ENCODE measurements at places on chromosomes 7 and 10.
A peak's percentile ranks its signal among the peaks of the same experiment; 100 is the strongest.

DNA sequence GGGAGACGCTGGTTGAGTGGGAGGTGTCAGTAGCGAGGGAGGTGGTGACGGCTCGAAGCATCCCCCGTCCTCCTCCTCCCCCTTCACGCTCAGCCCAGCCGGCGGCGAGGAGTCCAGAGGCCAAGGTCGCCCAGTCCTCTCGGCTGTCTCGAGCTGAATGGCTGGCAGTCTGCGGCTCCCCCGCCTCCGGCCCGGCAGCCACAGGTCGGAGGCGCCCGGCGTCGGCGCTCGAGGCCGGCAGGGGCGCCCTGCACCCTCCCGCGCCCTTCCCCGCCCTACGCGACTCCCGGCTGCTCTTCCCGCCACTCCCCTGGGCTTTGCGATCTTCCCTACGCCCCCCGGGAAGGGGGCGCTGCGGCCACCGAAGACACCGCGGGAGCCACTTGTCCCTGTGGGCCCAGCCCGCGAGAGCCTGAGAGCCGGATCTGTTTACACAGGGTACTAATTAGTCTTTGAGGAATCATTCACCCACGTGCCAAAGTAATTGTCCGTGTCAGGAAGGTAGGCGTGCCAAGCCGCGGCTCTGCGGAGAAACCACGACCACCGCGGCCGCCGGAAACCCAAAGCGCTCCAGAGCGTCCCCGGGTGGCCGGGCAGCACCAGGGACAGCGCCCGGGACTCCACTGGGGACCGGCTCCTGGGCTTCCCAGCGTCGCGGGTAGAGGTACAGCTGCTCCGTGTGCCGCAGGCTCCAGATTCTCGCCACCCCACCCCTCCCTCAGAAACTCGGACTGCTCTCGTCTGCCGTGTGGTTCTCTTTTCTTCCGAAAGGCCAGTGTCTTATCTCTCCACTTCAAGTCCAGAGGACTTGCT, at the start of gene NXPH1:
TSS of gene NXPH1 (plus strand) at position 133 of the 813 bp plus-strand sequence.
- peak; percentile 80 for DNase-seq

GRCh38 chr7:30467271-30467670, 11.3 kb downstream of the NOD1 start:
- DNase-seq, result no peak

- DNase-seq, result no peak
These were observed 84.1 kb downstream of the PTPRE start for GRCh38 chr10:127990846-127991542.

DNA sequence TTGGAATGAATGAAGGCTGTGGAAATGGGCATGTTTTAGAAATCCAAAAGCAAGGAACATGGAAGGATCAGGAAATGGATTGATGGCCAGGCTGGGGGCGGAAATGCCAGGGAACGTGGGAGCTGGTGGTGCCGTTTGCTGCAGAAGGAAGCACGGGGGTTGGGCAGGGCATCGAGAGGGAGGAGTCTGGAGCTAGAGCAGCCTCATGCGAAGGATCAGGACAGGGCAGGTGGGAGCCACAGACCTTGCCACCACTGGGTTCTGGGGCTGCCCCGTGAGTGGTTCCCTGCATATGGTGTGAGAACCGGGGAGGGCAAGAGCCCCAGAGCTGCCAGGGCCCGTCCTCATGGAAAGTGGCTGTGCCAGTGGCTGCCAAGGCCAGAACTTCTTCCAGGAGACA, 193.8 kb upstream of the ZNF32 start:
- no peak for DNase-seq

- no peak for DNase-seq
These were observed 609.6 kb downstream of the PARD3 start for GRCh38 chr10:34205452-34205851.

DNA sequence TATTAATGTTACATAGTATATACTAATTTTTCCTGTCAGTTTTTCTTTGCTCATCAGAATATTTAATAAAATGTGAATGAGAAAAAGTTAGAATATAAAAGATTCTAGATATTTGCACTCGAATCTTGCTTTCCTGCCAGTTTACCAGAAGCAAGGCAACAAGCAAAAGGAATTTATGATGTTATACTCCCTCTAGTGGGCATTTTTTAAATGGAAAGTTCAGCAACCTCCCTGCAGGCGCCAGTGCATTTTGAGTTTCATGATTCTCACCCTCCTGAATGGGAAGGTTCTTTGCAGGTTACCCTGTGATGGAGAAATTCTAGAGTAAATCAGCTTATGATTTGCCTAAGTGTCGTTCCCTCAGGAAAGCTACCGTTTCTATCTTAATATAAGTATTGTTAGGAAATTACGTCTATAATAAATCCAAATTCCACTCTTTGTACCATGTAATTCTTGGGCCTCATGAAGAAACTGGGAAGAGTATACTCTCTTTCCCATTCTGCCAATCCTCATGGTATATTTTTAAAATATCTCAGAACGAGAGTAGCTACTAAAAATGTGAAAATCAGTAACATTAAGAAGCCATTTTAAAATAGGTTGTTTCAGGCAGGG, 350.0 kb downstream of the CRPPA start:
- peak; percentile 15 for DNase-seq

DNA sequence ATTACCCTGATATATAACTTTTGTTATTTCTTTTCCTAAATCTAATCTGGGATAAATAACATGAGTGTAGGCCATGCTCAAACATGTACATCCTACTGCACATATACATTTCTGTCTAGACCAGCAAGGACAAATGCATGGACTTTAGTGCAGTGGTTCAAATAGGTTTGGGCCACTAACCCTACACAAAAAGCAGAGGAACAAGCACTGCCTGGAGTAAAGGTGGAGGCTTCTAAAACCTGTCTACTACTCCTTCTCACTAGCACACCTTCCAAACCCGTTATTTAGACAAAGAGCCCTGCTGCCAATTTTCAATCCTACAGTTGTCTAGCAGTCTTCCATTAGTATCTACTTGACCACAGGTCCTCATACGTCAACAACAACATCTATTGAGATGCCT, 34.8 kb downstream of the SGCE start:
- no peak for DNase-seq

GRCh38 chr7:8084836-8085235, 116.2 kb downstream of the GLCCI1 start:
- no peak for DNase-seq

DNA sequence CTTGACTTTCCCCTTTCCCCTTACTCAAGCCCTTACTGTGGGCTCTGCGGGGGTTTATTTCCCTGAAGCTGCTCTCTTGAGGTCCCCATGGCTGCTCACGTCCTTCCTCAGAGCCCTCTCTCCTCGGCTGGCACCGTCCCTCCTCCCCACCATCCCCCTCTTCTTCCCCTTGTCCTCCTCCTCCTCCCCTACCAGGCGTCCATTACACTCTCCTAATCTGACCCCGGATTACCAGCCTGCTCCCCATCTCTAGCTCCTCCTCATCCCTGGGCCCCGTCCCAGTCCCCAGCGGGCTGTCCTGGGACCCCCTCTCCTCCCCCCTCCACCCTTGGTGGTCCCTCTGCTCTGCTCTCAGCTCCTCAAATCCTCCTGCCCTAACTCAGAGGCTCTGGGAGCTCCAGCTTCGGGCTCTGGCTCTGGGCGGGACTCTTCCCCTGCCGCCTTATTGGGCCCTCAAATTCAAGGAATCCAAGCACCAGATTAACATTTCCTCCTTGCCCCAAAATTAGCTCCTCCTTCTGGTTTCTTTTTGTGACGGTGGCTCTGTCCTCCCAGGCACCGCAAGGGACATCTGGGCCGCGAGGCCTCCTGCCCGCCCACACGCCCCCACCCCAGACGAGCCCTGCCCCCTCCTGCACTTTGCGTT, 48.5 kb upstream of the LEP start:
- DNase-seq, result no peak

DNA sequence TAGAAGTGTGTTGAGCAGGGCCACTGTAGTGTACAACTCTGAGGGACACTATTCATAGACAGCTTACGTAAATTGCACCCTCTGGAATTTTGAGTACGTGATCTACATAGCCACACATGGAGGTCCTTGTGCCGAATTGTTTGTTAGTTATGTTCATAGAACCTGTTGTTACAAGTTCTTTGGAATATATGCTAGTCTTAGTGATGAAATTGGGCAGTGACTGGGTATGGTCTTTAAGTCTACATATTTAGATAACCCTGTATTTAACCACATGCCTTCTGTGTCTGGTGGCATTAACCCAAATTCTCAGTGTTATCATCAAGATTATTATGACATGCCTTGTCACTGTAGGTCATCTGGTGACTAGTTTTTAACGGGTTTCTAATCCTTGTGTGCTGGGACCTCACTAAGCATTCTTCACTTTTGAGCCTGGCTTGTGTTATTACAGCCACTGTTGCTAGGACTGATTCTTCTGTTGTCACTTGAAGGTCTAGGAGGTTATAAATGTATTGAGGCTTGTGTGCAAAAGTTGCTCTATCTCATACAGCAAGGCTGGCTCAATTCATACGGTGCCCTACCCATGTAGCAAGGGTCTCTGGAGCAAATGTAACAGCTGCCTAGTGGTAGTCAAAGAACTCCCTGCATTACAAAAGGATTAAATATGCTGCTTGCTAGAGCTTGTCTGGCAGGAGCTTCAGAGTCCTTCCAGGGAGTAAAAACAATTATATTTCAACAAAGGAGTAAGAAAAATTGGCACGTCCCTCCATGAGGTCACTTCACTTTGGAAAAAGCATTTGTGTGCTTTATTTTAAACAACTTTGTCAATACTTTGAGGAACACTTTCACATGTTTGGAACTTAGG, 65.4 kb downstream of the CDK14 start:
- DNase-seq, result no peak

GRCh38 chr7:156560075-156560474, 80.5 kb upstream of the RNF32 start:
- DNase-seq, result peak; percentile 37

DNA sequence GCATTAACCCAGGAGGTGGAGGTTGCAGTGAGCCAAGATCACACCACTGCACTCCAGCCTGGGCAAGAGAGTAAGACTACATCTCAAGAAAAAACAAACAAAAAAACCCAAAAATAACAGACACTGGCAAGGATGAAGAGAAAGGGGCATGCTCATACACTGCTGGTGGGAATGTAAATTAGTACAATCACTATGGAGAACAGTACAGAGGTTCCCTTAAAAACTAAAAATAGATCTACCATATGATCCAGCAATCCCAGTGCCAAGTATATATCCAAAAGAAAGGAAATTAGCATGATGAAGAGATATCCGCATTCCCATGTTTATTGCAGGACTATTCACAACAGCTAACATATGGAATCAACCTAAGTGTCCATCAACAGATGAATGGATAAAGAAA, 66.4 kb upstream of the PLA2G12B start:
- no peak for DNase-seq

DNA sequence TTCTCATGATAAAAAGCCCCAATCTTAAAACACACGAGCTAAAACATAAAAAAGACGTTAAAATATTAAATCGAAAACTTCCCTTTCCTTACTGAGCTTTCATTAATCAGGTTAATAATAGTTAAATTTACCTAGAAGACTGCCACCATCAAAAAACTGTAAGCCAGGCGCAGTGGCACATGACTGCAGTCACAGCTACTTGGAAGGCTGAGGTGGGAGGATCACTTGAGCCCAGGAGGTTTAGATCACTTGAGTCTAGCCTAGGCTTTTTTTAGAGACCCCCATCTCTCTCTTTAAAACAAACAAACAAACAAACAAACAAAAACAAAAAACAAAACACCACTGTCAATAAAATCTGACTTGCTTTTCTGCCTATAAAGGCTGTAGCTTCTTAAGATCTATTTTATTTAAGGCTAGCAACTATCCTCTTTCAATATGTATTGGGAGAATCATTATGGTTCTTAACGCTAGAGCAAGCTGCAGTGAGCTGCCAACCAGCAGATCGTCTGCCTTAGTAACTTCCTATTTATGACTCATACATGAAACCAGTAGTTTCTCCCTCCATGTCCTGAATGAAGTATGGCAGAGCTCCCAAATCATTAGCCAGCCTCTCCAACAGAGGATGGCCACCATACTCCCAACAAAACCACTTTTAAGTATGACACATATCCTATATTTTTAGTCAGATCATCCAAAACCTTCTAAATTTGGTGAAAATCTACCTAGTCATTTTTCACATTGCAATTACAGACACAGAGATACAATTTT, 163.7 kb downstream of the SRPK2 start:
- no peak for DNase-seq

DNA sequence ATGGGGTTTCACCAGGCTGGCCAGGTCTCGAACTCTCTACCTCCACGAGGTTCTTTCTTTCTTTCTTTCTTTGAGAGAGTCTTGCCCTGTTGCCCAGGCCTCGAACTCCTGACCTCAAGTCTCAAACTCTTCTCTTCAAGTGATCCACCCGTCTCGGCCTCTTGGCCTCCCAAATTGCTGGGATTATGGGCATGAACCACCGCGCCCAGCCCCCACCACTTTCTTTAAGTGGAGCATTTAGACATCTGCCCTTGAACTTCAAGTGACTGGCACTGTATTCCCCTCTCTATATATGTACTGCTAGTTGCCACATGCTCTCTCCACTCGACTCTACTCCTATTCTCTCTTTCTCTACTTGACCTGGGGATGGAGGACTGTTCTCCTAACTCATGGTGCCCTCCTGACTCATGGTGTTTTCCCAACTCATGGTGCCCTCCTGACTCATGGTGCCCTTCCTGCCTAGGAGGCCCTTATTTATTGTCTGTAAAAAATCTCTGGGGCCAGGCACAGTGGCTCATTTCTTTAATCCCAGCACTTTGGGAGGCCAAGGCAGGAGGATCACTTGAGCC, 19.3 kb upstream of the ACHE start:
- DNase-seq, result no peak

- DNase-seq, result peak; percentile 39
These were observed 580 bp downstream of the ZNF775 start for GRCh38 chr7:150379441-150380379.

GRCh38 chr7:116528008-116528789, 3.4 kb downstream of the CAV1 start:
- no peak for DNase-seq

DNA sequence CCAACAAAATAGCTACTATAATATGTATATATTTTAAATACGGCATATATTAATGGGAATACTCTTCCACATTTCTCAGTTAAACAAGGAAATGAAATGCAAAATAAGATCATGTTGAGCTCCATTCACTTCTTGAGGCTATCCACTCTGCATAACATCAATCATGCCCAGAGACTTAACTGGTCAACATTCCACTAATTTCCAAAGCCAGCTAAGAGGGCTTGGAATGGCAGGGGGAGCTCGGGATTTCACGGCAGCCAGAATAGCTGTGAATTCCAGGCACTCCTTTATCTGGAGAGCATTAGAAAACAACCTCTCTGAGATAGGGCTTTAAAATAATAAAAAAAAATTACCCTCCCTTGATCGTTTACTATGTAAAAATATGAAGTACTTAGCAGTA, 194.9 kb upstream of the CDCA7L start:
- DNase-seq, result no peak

DNA sequence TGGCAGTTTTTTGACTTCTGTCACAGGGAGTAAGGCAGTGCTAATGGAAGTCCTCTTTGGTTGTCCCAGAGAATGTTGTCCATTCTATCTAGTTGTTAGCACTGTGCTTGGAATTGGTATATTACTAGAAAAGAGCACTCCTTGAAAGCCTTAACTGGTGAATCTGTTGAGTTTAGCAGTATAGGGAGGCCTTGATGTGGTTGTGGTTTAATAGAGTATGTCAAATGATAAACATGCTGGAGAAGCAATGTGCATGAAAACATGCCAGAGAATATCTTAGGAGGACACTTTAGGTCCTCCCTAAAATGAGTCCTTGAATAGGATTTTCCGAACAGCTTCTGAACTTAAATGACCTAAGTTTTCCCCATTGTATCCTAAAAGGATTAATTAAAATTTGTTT, 98.6 kb downstream of the BTRC start:
- no peak for DNase-seq

All from endothelial cell (in vitro differentiated cells).